Stimulated activated naive CD8-positive, alpha-beta T cell treated with anti-CD3 and anti-CD28 coated beads, Interleukin-15, amount 100 ng/mL, for 72 hours (primary cell): ENCODE measurements at places on chromosomes 11 and 22.

GRCh38 chr11:110431674-110432073 lies 1.9 kb downstream of the FDX1 start:
- DNase-seq: no peak

DNA sequence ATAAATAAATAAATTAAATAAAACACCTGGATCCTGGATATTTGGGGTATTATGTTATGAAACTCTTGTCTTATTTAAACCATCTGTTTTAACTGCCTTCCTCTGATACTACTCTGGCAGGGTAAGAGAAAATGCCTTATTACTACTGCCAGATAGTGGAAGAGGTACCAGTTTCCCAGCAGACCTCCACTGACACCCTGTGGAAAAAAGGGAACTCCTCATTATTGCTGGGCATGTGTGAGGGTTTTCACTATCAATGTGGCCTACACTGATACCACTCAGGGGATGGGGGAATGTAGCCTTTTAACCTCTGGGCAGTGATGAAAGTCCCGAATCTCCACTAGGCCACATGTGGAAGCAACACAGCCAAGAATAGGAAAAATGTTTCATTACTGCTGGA lies 121.0 kb downstream of the LUZP2 start:
- no peak for DNase-seq

DNA sequence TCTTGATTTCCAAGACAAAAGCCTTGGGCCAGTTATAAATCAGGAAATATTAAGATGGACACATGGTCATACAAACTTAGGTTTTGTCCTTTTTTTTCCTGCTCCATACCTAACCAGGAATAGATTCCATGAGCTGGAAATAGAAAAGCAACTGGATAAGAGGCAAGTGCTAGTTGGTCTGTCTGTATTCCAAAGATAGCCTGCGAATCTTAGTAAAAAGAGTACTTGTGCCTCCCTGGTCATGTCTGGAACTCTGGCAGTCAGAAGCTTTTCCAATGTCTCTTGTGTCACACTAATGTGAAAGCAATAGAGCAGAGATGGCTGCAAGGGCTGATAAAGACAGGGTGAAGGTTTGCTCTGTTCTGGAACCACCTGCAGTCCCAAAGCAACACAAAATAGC lies 590.2 kb upstream of the ANO5 start:
- no peak for DNase-seq

DNA sequence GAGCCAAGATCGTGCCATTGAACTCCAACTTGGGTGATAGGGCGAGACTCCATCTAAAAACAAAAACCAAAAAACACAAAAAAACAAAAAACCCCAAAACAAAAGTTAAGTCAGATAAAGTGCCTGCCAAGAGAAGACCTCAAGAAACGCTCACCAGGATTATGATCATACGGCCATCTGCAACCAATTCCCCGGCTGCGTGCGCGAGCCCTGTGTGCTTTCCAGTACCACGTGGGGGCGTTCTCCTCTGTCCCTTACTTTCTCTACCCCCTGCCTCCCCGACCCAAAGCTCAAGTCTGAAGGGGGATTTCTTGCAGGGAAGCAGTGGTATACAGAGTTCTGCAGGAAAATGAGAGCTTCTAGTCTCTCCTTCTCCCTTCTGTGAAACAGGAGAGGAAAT lies 10.5 kb upstream of the RPS19BP1 start:
- DNase-seq: no peak

- no peak for DNase-seq
Measured at GRCh38 chr11:17633987-17634775, 85.2 kb upstream of the MYOD1 start.

GRCh38 chr11:75260396-75261170 lies 20.0 kb downstream of the TPBGL start:
- no peak for DNase-seq

GRCh38 chr11:80519596-80520506 lies 1079.0 kb upstream of the TENM4 start:
- DNase-seq: no peak

DNA sequence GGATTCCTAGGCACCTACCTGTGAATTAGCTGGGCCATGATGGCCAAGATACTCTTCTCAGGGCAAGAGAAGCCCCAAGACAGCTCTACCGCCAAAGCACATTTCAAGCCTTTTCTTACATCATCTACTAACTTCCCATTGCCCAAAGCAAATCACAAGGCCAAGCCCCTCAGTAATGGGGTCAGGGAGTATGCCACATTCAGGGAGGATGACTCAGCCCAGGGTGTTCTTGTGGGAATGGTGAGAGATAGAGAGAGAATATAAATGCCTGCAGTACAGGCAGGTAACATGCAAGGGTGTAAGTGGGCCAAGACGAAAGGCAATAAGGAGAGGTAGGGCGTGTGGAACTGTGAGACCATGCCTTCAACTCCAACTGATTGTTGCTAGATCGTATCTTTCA lies 162.5 kb upstream of the ISX start:
- DNase-seq: no peak

DNA sequence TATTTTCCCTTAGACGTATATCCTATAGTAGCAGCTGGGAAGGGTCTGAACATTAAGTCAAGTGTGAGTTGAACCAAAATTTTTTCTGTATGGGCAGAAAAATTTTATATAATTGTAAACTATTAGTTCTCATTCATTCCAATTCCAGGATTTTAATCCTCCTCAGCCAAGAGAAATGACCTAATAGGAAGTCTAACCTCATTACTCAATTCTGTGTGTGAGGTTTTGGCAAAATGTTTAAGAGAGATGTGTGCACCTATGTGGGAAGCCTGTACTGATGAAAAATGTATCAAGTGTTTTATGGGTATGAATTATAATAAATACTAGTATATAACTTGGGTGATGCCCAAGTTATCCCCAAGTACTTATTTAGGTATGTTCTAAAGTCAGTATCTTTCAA lies 311.6 kb upstream of the PITPNB start:
- DNase-seq: no peak

DNA sequence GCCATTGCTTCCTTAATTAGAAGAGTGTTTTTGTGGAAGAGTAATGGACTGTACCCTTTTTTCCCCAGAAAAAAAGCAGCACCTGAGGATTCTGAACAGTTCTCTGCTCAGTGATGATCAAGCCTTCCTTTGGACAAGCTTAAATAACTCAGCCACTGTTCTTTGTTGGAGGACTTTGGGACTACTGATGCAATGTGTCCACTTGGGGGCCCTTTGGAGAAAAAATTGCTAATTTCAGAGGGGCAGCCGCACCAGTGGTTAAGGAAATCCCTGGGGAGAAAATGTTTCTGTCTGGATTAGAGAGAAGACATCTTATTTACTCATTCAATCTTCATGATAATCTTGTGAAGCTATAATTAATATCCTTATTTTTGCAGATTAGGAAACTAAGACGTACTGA lies 5.3 kb upstream of the KMT2A start:
- DNase-seq: no peak

DNA sequence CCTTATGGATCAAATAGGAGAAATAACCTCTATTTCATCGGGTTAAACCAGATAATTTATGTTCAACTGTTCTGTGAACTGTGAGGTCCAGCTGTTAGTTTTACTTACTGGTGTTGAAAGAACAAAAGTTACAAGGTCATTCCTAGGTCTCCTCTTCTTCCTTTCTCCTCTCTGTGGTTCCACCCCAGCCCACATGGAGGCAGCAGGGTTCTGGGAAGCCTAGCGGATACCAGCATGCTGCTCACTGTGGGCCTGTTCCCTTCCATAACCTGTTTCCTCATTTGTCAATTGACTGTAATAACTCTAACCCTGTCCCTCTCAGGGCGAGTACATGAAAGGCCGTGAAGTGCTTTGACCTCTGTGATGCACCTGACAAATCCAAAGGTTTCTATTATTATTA lies 27.8 kb downstream of the RELT start:
- no peak for DNase-seq

GRCh38 chr11:22521226-22521625 lies 104.4 kb downstream of the FANCF start:
- no peak for DNase-seq

DNA sequence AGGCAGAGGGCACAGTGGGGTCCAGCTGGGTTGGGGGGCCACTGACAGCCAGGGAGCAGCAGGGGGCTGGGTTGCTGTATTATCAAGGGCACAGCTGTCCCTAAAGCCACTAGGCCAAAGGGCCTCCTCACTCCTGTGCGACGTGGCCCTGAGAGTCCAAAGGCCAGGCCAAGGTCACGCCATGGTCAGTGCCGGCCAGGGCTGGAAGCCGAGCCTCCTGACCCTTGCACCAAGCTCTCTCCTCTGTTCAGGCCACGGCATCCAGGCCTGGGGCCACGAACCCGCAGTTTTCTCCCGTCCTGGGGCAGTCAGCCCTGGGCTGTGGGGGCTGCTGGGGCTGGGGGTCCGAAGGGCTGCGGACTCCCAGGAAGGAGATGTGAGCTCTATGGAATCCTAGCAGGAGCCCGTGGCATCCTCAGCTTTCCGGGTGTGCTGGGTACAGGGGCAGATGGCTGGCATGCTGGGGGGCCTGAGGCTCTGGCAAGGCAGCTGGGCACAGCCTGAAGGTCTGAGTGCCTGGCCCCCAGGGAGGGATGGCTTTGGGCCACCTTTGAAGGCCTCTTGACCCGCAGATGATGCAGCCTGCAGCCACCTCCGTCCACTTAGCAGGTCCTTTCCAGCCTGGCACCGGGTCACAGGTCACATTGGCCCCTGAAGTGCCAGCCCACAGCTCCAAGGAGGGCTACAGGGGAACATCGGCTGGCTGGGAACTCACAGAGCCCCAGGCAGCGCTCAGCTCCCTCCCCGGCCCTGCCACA lies 17.3 kb upstream of the PPARA start:
- no peak for DNase-seq

GRCh38 chr11:44725016-44725685 lies 1.6 kb upstream of the TSPAN18 start:
- DNase-seq: no peak

DNA sequence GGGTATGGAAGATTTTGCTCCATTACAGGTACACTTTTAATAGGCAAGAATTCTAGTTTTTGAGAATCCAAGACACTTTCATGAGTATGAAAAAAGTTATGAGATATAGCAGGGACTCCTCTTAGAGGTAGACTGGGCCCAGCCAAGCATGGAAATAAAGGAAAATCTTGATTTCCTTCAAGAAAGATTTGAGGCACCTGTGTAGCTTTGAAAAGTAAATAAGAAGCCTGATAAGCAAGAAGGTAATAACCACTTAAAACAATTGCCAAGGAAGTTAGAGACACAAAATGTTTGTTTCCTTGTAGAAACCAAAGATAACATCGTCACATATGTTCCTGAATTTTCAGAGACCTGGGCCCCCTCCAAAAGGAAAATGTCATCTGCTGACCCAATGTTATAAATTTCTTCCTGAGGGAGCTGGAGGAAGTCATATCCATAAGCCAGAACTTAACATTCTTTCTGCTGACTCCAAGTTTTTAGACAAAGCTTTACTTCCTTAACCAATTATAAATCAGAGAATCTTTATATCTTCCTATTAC lies 314.5 kb upstream of the ANO3 start:
- no peak for DNase-seq

DNA sequence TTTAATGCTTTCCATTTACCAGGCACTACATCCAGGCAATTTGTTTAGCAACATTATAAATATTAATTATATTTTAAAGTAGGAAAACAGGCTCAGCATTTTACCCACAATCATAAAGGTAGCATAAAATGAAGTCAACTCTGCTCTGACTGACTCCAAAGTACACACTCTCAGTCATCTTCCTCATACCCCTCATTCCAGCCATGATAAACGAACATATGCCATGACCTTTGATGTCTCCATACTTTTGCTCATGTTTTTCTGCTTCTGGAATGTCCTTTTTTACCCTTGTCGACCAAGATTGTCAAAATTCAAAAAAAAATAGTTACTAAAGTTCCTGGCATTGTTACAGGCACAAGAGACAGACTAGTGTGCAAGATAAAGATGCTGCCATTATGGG lies 77.7 kb upstream of the SOX6 start:
- no peak for DNase-seq

- no peak for DNase-seq
Measured at GRCh38 chr11:78982473-78982872, 407.8 kb upstream of the NARS2 start.

GRCh38 chr11:126862664-126863243 lies 137.8 kb downstream of the KIRREL3 start:
- no peak for DNase-seq

GRCh38 chr11:47510209-47510608 lies 42.7 kb downstream of the CELF1 start:
- DNase-seq: no peak

DNA sequence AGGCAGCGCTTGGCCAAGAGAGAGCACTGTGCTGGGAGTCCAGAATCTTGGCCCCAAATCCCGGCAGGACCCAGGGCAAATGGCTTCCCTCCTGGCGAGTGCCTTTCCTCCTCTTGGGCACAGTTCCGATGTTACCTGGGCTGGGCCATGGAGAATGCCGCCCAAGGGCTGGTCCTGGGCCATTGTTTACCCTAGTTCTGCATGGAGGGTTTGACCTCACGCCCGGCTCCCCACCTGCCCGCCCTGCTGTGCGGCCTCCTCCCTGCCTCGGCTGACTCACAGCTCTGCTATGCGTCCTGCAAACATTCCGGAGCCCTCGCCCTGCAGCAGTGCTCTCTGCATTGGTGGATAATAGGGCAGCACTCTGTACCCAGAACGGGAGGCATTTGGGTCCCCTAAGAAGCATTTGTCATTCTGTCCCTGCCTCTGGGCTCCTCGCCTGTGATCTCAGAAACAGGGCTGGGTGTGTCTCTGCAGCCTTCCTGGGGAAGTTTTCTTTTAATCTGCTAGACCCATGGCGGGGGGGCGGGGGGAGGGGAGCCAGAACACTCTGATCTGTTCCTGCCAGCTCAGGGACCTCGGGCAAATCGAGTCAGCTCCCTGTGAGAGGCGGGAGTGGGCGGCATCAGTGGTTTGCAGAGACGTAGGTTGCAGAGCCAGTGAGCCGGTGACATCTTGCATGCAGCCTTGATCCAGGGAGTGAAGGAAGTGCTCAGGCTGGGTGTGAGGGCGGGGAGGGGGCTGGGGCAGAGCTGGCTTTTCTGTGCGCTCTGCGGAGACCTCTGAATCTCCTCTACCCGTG lies 32.9 kb upstream of the SMIM38 start:
- peak; percentile 41 for DNase-seq

GRCh38 chr11:64894070-64894811 lies 15.8 kb upstream of the EHD1 start:
- peak; percentile 91 for DNase-seq
